ENCODE measurements at places on chromosomes 2 and 18.

GRCh38 chr2:29347774-29348461, 232.7 kb downstream of the CLIP4 start:
- no peak for DNase-seq

GRCh38 chr2:30351949-30352348, 95.1 kb upstream of the LCLAT1 start:
- DNase-seq, result no peak

DNA sequence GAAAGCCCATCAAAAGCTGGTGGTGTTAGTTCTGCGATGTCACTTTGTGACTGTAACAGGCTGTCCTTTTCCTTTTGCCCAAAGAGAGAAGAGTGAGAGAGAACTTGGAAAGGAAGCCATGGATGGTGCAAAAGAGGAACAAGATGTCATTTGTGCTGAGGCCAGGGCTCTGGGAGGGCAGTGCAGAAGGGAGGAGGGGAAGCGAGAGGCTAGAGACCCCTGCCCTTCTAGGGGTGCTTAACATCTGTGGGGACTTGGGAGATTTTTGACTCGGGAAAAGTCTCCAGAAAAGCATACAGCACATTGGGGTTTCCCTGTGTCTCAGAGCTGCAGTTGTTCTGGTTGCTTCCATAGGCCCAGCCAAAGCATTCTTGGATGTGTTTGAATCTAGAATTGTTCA, 49.6 kb downstream of the ZBTB7C start:
- DNase-seq, result no peak

GRCh38 chr2:223062396-223062795, 10.4 kb downstream of the KCNE4 start:
- DNase-seq, result no peak

DNA sequence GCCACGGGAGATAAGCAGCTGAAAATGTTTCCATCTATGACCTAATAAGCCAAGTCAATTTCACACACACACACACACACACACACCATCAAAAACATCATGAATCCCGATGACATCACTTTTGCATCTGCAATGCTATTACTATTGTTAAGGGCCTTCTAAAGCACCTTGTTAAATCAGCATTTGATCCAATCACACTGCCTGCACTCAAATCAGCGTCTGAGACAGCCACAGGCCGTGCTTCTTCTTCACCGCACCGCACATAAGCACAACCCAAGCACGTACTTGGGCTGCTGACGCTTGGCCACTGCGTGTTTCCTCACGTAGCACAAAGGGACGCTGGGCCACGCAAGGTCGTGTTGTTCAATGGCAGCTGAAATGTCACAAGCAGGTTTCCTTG, 15.8 kb upstream of the MTCL1 start:
- DNase-seq, result no peak

DNA sequence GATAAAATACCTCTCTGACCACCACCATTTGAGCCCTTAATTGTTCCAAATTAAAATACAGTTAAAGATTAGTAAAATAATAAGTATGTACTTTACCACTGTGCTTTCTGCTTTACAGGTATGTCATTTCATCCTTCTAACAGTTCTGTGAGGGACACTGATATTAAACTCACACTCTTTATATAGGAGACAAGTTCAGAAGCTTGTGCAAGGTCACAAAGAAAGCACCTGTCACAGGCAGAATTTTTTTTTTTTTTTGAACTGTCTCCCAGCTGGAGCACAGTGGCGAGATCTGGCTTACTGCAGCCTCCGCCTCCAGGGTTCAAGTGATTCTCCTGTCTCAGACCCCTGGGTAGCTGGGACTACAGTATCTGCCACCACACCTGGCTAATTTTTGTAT, 21.6 kb upstream of the GPR75 start:
- no peak for DNase-seq

- DNase-seq, result no peak
Observed at GRCh38 chr2:8303322-8303832, 378.5 kb upstream of the ID2 start.

DNA sequence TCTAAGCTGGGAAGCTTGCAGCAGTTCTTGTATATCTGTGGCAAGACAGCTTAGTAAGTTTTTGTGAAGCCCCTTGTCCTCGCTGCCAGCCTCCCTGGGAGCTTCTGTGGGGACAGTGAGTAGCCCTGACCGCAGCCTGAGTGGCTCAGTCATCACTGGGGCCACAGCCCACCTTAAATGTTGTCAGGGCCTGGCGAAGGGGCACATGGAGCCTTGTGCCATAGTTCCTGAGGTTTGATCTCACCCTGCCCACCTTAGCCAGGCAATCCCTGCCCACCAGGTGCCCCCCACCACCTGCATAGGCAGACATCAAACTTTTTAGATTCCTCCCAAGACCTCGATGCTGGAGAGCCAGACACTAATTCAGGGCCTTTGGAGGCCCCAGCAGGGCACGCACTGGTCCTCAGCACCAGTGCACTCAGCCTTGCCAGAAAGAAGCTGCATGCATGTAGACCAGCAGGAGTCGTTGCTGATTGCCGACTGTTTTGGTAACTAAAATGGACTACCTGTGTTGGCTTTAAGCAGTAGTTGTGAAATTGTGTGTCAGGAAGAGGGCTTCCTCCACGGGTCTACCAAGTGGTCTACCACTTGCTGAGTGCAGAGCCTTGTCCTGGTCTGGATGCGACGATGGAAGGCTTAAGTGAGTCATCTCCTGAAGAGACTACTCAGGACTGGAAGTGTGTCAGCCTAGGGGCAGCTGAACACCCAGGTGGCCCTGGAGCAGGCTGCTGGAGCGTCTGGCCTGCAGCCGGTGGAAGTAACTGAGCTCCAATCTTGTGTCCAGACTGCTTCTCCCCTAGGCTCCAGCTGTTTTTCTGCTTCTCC, 233.1 kb downstream of the SEPTIN10 start:
- DNase-seq, result no peak

DNA sequence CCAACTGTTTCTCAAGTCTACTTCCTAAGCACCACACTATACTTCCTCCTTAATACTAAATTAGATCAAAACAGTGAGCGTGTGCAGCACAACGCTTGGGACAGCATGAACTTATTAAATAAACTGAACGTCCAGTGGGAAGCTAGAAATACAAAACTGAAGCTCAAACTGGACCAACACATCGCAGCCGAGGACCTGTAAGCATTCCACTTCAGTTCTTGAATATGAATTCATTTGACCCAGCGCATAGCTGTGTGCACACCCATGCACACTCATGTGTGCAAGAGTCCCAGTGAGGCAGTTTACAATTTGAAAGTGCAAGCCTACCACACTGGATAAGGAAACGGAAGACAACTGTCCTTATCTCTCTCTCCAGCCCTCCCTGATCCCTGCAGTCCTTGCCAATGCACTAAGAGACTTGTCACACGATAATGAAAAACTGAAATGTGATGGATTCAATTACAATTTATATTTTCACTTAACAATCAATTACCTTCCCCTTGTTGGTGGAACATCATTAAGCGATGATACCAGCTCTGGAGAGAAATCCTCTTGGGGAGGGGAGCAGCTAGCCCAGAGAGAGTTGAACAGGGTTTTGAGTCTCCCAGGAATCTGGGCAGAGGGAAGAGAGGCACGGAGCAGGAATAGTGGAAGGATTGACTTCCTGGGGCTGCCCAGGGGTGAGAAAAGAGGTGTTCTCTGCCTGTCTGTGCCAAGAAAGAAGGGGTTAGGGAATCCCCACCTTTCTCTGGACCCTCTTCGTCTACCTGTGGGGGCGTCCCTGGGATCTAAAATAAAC, 186.5 kb upstream of the KLHL29 start:
- DNase-seq, result no peak

GRCh38 chr18:58186258-58186948, 142.4 kb downstream of the NEDD4L start:
- no peak for DNase-seq

GRCh38 chr18:12336887-12337286, 28.8 kb downstream of the TUBB6 start:
- DNase-seq, result no peak

- no peak for DNase-seq
Observed at GRCh38 chr18:74013955-74014354, 133.7 kb downstream of the FBXO15 start.

Measured in NCI-H524 (cell line).